ENCODE measurements at places on chromosomes 11 and 22. TPM values are rescaled to one million over a fixed set of nuclear protein-coding genes. Genes with fewer than 3 reads are reported as not detected.

Gene OR5A1
- total RNA-seq, result not detected

Gene ADM2
- total RNA-seq, result not detected

Gene C11orf91
- not detected for total RNA-seq

Gene MISFA
- total RNA-seq, result 13.0 TPM

Gene TTC38
- total RNA-seq, result 23.8 TPM

Gene FOSL1
- total RNA-seq, result 0.27 TPM

Gene TMA7B
- total RNA-seq, result not detected

Gene NARS2
- total RNA-seq, result 15.6 TPM

Measured in Right ventricle myocardium inferior (tissue), 1 donor.